ENCODE measurements at places on chromosomes 13 and 19. TPM values are rescaled to one million over a fixed set of nuclear protein-coding genes. Genes with fewer than 3 reads are reported as not detected.

The WDR88 gene
- not detected for total RNA-seq

GRCh38 chr19:7888826-7889217 is 512 bp downstream of the LRRC8E start:
- no peaks in the 10 kb centered on the region for H3K27me3 ChIP-seq
- H3K4me3 ChIP-seq = peak overlapping the region; percentile 53
- peaks cover 12% of the 10 kb centered on the region for H3K4me1 ChIP-seq
- no peak for DNase-seq
- no peak overlapping the region for H3K27ac ChIP-seq

- H3K4me3 ChIP-seq = no peak overlapping the region
- no peaks in the 10 kb centered on the region for H3K4me1 ChIP-seq
- H3K36me3 ChIP-seq = no peaks in the 10 kb centered on the region
- DNase-seq = no peak
These were observed 259.9 kb downstream of the EFNB2 start for GRCh38 chr13:106275446-106276032.

GRCh38 chr13:95349267-95349666 is 48.0 kb upstream of the ABCC4 start:
- no peak overlapping the region for H3K27ac ChIP-seq
- H3K27me3 ChIP-seq = no peaks in the 10 kb centered on the region
- H3K36me3 ChIP-seq = no peaks in the 10 kb centered on the region

DNA sequence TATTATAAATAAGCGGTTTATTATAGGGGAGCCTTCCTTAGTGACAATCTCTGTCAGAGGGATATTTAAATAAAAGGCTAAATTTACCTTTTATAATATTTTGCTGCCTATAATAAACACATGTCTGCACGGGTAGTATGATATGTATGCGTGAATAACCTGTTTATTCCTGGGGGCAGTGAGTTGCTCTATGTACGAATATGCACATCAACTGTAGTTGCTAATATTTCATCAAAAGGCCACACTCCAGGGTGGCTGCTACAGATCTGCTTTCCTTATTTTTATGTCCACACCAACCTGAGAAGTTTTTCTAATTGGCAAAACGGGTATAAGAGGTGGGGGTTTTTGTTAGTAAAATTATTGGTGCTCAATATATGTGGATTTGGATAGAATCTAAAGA is 192.0 kb downstream of the LHFPL6 start:
- no peaks in the 10 kb centered on the region for H3K27me3 ChIP-seq
- H3K36me3 ChIP-seq = no peaks in the 10 kb centered on the region
- no peak overlapping the region for H3K4me3 ChIP-seq
- DNase-seq = no peak
- no peaks in the 10 kb centered on the region for H3K4me1 ChIP-seq

DNA sequence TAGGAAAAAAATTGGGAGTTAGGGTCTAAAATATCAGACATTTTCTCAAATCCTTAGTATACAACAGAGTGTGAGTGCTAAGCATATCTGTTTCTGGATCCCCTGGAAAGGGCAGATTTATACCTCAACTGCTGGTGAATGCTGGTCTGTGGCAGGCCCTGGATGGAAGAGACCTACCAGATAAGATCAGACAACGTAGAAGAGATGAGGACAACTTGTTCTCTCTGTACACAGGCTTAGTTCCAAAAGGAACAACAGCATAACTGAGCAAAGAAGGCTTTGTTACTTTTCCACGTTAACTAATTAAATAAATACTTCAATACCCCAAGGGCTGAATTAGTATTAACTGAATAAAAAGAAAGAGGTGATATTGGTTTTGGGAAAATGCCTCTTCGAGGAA is 1277.3 kb downstream of the SLITRK5 start:
- H3K4me1 ChIP-seq = no peaks in the 10 kb centered on the region
- DNase-seq = no peak
- no peaks in the 10 kb centered on the region for H3K36me3 ChIP-seq
- H3K27me3 ChIP-seq = no peaks in the 10 kb centered on the region

DNA sequence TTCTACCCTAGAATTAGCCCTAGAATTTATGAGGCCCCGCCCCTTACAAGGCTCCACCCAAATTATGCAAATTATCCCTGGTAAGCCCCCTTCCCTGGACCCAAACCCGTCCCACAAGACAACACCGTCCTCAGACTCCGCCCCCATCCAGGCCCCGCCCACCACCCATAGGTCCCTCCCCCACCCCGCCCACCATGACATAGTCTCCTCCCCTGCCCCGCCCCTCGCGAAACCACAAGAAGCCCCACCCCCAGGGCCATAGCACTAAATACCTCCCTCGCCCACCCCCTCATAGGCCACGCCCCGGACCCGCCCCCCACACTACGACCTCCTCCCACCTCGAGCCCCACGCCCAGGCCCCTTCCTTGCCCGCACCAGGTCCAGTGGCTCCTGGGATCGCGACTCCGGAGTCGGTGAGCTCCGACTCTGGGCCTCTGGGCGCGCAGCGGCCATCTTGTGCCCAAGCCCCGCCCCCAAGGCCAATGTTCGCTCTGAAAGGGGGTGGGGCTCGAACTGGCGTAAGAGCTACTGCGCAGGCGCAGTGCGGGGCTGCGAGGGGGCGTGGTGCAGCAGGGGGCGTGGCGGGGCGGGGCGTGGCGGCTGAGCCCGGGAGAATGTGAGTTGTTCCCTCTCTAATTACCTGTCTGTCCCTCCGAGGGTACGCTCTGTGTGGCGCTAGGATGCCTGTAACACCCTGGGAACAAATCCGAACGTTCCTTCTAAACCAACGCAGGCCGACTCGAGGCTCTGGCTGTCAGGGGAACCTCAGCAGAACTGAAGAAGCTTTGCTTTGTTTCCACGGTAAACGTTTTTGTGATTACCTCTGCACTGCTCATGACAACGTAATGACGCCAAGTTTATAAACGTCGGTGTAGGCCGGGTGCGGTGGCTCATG is at the start of gene ZNF784:
Gene ZNF784 (minus strand): TSS at position 458 of the 895 bp plus-strand sequence. CDS start 5 bp downstream, at position 453.
- no peaks in the 10 kb centered on the region for H3K27me3 ChIP-seq
- H3K36me3 ChIP-seq = no peaks in the 10 kb centered on the region
- DNase-seq = peak; percentile 96
- H3K4me1 ChIP-seq = peaks cover 6% of the 10 kb centered on the region
- H3K27ac ChIP-seq = peak within 1 kb of the TSS; percentile 95

DNA sequence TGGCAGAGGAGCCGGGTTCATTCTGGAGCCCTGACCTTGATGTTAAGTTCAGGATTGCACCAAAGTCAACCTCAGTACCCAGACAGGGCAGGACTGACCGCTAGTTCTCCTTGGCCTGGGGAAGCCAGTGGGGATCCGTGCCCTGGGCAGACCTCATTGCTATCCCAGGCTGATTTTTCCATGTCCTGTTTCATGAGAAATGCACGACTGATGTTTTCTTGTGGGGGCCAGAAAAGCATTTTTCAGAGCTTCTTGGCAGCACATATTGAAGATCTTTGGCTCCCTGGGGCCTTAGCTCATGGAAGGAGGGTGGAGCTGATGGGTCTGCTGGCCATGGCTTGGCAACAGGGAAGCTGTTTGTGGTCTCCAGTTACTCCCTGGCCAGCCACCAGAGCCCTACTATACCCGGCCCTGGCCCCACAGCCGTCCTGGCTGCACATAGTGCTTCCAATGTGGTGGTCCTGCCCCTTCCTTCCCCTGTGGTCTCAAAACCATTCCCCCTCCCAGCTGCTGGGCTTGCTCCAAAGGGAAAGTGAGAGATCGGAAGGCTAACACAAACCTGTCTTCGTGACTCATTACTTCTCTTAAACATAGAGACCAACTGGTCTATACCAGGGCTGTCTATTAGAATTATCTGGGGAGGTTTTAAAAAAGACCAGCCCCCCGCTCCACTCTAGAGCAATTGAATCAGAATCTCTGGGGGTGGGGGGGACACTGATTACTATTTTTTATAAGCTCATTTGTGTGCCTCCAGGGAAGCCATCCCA is 11.2 kb downstream of the IL17D start:
- peak overlapping the region; percentile 25 for H3K27ac ChIP-seq
- H3K4me1 ChIP-seq = no peaks in the 10 kb centered on the region
- H3K27me3 ChIP-seq = no peaks in the 10 kb centered on the region
- no peak overlapping the region for H3K4me3 ChIP-seq
